Stomach (tissue), 19 donors: ENCODE measurements at places on chromosomes 16 and 17. TPM values are rescaled to one million over a fixed set of nuclear protein-coding genes. Genes with fewer than 3 reads are reported as not detected.
A peak's percentile ranks its signal among the peaks of the same experiment; 100 is the strongest.

- no peak for DNase-seq
Observed at GRCh38 chr17:67487506-67487905, 110.4 kb downstream of the PITPNC1 start.

Gene CDH1
- total RNA-seq = 104 TPM

Gene C1QTNF1
- 20.3 TPM for total RNA-seq

DNA sequence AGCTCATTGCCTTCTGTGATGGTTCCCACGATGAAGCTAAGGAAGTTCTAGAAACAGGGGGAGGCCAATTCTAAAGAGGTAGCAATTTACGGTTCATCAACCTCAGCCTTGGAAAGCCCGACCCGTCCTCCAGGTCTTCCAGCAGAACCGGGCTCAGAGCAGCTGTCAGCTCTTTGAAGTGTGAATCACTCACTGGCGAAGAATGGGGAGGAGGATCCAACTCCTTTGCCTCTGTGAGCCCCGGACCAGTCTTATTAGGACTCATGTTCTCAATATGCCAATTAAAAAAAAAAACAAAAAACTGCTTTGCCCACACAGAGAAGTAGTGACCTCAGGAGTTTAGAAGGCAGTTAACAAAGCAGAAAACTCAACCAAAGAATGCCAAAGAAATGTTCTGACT is 31.4 kb downstream of the STX8 start:
- DNase-seq = no peak

Gene SALL1
- not detected for total RNA-seq

Gene CMIP
- total RNA-seq = 71.0 TPM

Gene TIGD7
- not detected for total RNA-seq

GRCh38 chr16:9134306-9134705 is 42.9 kb downstream of the HAPSTR1 start:
- DNase-seq = no peak

- DNase-seq = peak; percentile 78
Observed at GRCh38 chr16:66650707-66651473, 45.7 kb downstream of the CMTM4 start.

GRCh38 chr17:57597531-57598453 is 147.3 kb downstream of the CCDC182 start:
- DNase-seq = peak; percentile 76

Gene ADAD2
- total RNA-seq = not detected

DNA sequence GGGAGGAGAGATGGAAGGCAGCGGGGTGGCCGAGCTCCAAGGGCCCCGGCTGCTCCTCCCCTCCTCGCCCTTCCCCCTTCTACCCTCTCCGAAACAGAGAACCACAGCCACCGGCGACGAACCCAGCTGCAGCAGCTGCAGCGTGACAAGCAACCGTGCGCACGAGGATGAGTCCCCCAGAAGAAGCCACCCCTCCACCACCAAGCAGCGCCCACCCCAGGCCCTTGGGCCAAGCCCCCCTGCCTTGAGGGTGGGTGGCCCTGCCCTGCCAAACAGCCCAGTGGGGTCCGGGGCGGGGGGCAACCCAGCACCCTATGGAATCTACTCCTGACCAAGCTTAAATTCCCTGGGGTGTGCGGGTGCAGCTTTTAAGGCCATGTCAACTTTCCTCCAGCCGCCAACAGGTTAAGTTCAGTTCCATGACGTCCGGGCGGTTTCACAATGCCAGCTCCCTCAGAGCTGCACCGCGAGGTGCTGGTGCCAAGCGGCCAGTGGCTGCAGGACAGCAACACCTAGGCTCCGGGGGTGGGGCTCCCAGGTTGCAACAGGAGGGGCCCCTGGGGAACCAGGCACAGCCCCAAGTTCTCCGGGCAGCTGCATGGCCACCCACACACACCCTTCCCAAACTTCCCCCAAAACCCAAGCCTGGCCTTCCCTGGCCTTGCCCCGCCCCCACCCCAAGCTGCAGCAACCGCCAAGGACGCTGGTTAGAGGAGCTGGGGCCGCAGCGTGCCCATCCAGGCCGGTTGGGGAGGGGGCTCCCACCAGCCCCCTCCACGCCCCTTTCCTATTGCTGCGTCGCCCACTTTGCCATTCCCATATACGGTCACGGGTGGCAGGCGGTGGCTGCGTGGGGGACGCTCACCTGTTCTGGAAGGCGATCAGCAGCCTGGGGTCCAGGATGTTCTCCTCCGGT is 2.0 kb downstream of the CBX4 start:
- DNase-seq = peak; percentile 95

DNA sequence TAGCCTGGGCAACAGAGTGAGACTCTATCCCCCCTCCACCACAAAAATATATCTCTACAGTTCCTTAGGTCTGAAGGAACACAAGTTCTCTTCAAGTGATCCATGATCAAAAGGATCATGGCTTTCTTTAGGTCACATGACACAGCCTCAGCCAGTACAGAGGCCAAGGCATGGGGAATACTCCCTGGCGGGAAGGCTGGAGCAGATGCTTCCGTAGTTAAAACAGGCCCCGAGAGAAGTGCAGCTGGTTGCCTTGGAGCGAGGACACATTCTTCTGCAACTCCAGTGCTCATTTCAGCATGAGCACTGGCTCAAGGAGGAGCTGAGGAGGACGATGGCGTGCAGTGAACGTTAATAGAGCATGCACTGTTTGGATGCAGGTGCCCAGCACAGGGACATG is 13.5 kb downstream of the CDIP1 start:
- peak; percentile 42 for DNase-seq

DNA sequence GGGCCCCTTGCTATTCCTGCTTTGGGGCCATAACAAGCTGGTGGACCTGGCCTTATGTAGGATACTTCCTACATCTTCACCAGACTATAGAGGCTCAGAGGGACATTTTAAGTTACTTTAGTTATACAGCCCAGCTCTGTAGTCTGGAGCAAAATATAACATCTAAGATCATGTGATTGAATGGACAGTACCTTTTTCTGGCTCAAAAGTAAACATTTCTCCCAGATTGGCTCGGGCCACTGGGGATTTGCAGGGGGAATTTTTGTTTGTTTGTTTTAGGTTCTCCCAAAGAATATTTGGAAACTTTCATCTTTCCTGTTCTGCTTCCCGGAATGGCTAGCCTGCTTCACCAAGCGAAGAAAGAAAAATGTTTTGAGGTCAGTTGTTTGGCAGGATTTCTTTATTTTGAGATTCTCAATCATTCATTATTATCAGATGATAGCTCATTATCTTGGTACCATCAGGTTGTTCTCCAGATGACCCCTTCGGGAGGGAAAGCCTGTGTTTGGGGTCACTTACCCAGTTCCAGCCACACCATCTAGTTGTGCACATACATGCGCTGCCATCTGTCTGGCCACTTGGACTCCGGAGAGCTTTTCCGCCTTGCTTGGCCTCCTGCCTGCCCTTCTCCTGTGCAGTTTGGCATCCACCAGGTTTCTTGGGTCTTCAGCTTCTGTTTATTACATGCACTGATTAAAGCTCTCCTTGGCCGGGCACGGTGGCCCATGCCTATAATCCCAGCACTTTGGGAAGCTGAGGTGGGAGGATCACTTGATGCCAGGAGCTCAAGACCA is 17.2 kb downstream of the IQCK start:
- DNase-seq = peak; percentile 80

GRCh38 chr17:3034578-3034920 is 28.9 kb downstream of the OR1D5 start:
- no peak for DNase-seq

DNA sequence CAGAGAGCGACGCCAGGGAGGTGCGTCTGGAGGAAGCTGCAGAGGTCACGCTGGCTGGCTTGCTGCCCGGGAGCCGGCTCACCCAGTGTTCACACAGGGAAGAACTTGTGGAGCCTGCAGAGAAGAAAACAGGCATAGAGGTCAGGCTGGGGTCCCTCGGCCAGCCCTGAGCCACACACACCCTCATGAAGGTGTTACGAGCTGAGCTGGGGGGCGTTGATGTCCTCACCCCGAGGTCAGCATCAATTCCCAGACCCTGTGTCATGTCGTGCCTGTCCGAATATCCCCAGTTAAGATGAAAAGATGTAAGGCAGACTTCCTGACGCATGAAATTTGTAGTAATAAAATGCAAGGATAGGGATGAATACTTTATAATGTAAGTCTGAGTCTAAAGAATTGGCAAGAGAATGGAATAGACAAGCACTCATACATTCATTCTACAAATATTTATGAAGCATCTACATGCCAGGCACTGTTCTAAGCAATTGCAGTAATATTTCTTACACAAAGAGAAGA is 77.1 kb downstream of the USP31 start:
- peak; percentile 58 for DNase-seq

DNA sequence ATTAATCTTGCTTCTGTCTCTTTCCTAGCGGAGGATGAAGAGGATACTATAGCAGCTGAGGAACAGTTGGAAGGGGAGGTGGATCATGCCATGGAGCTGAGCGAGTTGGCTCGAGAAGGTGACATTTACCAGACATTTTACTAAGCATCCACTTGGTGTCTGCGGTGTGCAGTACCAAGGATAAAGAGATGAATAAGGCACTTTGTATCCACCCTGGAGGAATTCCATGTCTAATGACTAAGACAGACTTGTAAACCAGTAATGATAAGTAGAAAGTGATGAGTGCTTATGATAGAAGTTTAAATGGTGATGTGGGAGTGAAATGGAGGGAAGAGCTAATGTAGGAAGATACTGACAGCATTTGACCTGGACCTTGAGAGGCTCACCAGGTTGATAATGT is 12.0 kb downstream of the SRCAP start:
- DNase-seq = no peak

Gene NLRC5
- total RNA-seq = 40.2 TPM

Gene OR2C1
- total RNA-seq = not detected

- no peak for DNase-seq
Observed at GRCh38 chr16:12672986-12673385, 130.7 kb downstream of the CPPED1 start.

- DNase-seq = no peak
Observed at GRCh38 chr16:68993456-68993855, 112.0 kb upstream of the HAS3 start.

- DNase-seq = peak; percentile 71
Observed at GRCh38 chr16:75011634-75012307, 12.9 kb downstream of the ZNRF1 start.

GRCh38 chr16:11252482-11252931 is 3.5 kb downstream of the SOCS1 start:
- DNase-seq = no peak

DNA sequence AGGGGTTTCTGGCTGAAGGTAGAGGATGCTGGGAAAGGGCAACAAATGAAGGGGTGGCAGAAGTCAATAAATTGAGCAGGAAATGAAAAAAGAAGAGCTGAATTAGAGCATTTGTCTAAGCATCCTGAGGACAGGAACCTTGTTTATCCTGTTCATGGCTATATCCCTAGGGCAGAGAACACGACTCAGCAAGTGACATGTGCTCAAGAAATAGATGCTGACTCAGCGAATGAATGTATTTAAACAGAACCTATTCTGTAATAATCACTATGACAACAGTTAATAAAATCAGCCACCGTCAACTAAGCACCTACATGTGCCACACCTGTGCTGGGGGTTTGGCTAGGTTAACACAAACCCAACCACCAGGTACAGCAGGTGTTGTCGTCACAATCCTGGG is 80.3 kb downstream of the CDK5R1 start:
- no peak for DNase-seq

Gene FBXL16
- not detected for total RNA-seq

Gene TBC1D3K
- total RNA-seq = not detected

GRCh38 chr16:1152123-1152638 is 725 bp upstream of the CACNA1H start:
- DNase-seq = no peak

- DNase-seq = no peak
Observed at GRCh38 chr16:50679676-50680555, 1.2 kb downstream of the SNX20 start.

DNA sequence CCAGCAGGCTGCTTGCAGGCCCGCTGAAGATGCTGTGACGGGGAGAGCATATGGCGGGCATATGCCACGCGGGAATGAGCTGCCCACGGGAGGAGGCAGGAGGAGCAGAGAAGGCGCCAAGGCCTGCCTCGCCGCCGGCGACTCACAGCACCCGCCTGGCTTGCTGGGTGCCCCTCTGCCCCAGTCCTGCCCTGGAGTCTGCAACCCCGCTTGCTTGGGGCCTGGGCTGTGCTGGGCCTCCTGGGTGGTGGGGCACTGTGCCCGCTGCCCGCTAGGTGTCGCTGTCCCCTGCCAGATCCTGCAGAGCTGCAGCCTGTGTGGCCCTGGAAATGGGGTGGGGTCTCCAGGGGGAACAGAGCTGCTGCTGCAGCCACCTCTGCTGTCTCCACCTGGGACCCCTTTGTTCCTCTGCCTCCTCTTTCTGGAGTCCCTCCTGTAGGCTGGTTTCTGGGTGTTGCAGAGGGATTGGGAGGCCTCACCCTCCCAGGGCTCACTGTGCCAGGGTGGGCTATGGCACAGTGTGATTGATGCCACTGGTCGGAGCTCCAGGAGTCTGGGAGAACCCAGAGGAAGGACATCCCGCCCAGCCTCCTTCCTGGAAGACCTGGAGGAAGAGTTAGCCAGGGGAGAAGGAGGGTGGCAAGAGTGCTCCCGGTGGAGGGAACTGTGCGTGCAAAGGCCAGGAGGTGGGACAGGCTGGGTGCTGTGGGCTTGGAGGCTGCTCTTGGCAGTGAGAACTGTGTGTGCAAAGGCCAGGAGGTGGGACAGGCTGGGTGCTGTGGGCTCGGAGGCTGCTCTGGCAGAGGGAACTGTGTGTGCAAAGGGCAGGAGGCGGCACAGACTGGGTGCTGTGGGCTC is 141.0 kb upstream of the CIBAR2 start:
- peak; percentile 84 for DNase-seq

DNA sequence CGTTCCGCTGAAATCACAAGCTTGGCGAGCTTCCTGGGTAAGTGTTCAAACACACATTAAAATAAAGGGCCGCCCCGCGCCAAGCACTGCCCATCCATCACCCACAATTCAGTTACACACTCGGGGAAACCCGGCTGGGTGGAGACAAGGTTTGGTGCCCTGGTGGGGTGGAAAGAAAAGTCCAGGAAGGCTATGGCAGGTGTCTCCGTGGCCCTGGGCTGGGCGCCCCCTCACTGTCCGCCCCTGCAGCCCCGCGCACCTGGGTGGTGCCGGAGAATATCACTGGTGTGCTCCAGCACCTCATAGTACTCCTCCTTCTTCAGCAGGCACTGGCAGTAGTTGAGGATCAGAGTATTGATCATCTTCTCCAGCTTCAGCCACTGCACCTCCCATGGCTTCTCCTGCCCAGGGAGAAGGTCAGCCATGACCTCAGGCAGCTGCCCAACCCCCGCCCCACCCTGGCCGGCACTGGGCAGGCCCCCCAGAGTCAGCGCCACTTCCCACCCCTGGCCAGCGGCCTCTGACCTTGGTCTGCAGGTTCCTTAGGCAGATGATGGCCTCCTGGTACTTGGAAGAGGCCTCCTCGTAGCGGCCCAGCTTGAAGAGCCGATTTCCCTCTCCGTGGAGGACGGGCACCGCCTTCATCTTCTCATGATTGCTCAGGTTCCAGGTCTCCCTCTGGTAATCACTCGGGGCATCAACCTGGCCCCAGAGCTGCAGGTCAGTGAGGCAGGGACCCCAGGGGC is 8.4 kb downstream of the AIPL1 start:
- DNase-seq = no peak
